ENCODE measurements at places on chromosomes 13 and 19.
A peak's percentile ranks its signal among the peaks of the same experiment; 100 is the strongest.

GRCh38 chr19:50394017-50394416 lies 9.9 kb downstream of the POLD1 start:
- no peak for DNase-seq

DNA sequence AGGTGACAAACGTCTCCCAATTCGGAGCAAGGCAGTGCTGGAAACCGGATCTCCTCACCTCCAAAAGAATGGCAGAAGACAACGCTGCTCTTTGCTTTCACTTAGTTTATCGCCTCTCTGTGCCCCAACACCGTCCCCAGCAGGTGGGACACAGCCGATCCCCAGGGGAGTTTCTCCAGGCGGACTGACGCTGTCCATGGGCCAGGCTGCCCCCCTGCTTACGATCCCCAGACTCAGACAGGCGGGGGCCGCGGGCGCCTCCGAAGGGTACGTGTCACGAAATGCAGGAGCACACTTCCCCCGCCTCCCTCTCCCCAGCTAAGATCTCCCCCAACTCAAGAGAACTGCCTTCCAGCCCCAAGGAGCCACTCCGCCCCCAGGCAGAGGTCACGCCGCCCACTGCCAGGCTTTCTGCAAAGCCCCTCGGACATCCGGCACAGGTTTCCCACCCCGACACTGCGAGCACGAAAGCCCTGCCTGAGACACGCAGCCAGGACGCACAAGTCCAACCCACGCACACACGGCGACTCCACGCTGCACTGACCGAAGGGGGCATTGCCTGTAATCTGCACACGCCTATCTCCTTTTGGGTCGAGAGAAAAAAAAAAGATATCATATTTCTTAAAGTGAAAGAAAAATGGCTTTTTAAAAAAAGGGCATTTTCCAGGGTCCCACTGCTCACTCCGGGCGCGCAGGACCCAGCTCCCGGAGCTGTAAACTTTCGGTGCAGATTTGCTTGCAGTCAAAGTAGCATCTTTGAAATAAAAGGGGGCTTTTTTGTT lies 2.0 kb downstream of the SPRY2 start:
- DNase-seq = no peak

- DNase-seq = no peak
Observed at GRCh38 chr13:72379581-72379980, 347.8 kb downstream of the MZT1 start.

DNA sequence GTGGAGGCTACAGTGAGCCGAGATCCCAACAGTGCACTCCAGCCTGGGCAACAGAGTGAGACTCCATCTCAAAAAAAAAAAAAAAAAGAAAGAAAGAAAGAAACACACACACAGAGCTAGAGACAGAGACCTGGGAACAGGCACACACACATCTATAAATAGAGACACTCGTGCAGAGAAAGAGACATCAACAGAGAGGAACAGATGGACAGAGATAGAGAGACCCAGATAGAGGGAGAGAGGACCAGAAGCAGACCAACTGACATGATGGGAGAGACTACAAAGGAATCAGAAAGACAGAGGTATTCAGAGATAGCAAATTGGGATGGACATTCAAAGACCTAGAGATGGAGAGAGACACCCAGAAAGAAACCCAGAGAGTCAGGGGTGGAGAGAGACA lies 2.1 kb upstream of the CA11 start:
- no peak for DNase-seq

DNA sequence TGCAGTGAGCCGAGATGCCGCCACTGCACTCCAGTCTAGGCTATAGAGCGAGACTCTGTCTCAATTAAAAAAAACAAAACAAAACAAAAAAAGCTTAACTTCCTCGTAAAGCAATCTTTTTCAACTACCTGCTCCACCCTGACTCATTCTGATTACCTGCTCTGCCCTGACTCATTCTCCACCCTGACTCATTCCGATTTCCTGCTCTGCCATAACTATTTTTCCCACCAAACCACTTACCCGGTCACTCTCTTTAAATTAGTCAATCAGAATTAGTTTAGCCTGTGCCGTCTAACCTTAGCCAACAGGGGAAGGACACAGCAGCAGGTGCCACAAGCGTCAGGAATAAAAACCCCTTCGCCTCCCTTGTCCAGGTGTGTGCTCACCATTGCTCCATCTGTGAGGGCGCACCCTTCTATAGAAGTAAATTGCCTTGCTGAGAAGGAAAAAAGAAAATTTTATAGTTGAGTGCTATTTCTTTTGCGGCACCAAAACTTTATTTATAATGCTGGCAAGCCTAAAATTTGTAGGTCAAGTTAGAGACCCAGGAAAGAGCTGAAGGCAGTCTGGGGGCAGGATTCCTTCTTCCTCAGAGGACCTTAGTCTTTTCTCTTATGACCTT lies 1.7 kb upstream of the IFT88 start:
- DNase-seq = no peak

GRCh38 chr19:16457195-16457953 lies 14.4 kb downstream of the EPS15L1 start:
- no peak for DNase-seq

DNA sequence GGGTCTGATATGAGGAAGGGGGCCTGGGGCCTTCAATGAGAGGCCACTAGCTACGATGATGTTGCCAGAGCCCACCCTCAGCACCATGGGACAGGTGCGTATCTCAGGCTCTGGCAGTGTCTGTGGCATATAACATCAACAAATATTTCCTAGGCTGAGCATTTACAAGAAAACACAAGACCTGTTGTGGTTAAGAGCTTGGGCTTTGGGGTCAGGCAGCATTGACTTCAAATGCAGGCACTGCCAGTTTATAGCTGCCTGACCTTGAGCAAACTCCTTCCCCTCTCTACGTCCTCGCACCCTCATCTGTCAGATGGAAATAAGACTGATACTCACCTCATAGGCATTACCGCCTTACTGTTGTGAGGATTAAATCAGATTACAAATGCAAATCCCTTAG lies 156.0 kb downstream of the KATNAL1 start:
- no peak for DNase-seq

DNA sequence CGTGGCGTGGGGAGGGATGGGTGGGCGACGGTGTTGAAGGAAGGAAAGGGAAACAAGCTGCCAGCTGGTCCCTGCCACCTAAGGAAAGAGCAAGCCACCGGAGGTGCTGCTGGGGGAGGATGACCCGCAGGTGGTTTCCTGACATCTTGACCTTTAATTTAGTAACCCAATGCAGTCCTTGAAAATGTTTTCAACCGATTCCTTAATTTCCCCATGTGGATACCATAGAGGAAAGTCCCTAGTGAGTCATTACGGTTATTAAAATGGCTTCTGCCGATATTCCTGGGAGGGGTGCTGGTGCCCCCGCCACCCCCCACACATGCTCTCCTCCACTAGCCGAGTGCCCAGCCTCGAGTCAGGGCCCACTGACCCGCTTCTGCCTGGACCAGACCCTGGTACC lies 6.3 kb upstream of the ANKRD10 start:
- DNase-seq = no peak

DNA sequence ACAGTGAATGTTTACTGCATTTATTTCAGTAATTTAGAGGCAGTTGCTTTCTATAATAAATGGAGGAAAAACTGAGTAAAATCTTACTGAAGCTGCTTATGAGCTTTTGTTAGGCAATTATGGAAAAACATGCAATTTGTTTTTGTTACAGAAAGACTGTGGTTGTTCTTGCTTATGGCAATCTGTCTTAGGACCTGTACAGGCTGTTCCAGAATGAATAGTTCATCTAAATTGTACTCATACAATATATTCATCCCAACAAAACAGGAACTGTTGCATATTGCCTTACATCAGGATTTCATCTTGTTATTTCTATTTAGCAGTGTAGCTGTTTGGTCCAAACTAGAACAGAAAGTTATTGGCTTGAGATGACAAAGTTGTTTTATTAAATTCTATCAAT lies 199.2 kb downstream of the NALCN start:
- DNase-seq = no peak

GRCh38 chr13:40664350-40665125 lies 1.9 kb downstream of the FOXO1 start:
- DNase-seq = peak; percentile 20

- DNase-seq = no peak
Observed at GRCh38 chr13:31409678-31410356, 210.0 kb downstream of the B3GLCT start.

GRCh38 chr19:57850553-57851017 lies 926 bp downstream of the ZNF587 start:
- no peak for DNase-seq

GRCh38 chr13:105048677-105049076 lies 1486.8 kb downstream of the EFNB2 start:
- no peak for DNase-seq

- no peak for DNase-seq
Observed at GRCh38 chr13:76016799-76017400, 380.8 kb downstream of the LMO7 start.

DNA sequence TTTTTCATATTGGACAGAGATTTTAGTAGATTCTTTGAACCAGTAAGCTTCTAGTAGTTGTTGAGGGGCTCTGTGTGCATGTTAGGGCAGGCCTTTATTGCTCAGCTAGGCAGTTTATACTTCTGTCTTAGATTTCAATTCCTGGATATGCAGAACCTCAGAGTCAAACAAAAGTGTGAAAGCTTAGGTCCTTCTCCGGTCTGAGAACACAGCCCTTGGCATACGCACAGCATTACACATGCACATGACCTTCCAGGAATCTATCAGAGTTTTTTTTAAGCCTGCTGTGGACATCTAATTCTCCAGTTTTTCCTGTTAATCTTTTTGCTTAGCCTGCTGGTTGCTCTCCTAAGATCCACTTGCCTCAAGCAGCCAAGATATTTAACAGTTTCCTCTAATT lies 77.9 kb upstream of the KL start:
- no peak for DNase-seq

- DNase-seq = no peak
Observed at GRCh38 chr13:75764251-75764925, 128.3 kb downstream of the LMO7 start.

- DNase-seq = no peak
Observed at GRCh38 chr19:43780706-43781525, at the start of gene KCNN4. KCNN4 (minus strand) TSS chr19:43780973; CDS start chr19:43780861, 112 bp downstream.

DNA sequence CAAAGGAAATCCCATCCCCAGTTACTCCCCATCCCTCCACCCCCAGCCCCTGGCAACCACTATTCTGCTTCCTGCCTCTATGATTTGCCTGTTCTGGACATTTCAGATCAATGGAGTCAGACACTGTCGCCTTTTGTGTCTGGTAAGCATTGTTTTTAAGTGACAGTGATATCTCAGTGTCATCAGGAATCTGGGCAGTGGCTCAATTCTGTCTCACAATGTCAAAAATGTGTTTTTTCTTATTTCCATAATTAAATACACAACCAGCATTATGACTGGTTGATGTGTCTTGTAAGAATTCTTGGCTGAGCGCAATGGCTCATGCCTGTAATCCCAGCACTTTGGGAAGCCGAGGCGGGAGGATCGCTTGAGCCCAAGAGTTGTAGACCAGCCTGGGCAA lies 20.2 kb upstream of the PGLS start:
- DNase-seq = no peak

- no peak for DNase-seq
Observed at GRCh38 chr19:6744381-6745301, 5.2 kb downstream of the TRIP10 start.

DNA sequence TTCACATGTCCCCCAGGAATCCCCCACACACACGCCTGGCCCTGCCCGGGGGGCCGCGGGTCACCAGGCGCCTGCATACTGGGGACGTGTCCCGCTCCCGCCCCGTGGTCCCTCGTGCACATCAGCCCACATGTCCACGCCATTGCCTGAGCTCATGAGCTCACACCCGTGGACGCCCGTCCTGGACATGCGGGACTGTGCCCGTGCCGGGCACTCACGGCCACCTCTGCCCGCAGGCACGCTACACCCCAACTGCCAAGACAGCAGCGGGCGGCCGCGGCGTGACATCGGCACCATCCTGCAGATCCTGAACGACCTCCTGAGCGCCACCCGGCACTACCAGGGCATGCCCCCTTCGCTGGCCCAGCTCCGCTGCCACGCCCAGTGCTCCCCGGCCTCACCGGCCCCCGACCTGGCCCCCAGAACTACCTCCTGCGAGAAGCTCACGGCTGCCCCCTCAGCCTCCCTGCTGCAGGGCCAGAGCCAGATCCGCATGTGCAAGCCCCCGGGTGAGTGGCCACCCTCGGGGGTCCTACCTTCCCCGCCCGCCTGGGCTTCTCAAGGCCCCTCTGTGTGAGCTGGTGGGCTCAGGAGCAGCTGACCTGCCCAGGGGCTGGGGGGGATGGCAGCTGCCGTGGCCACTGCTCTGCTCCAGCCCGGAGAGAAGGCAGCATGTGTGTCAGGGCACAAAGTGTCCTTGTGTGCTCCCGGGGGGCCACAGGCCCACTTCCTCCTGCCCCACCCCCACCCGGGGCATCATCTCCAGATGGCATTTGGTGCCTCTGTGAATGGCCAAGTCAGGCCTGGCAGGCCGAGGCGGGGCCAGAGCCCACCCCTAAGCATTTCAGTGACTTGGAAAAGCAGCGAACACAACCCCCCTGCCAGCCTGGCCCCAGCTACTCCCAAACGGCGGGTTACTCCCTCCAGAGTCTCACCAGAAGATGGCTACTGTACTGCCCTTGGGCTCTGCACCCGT lies 7.1 kb downstream of the MIDN start:
- no peak for DNase-seq

DNA sequence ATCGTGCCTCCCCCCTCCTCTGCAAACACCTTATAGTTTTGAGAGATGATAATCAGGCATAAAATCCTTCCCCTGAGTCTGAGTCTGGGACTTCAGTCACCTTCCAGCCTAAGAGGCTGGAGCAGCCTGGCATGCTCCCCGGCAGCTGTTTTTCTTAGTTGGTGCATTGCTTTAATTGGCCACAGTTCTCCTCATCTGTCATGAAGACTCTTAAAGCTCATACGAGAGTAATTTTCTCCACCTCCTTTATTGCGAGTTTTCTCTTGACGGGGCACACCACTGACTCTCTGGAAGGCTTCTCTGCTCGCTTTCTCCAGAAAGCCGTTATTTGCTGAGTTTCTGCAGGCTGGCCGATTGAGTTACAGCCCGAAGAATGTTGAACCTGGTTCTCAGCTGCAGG lies 310.5 kb downstream of the ATP8A2 start:
- no peak for DNase-seq
